A549 treated with dexamethasone at 1 μM for 4 hours (cell line): ENCODE measurements at places on chromosomes 16 and 17. TPM values are rescaled to one million over a fixed set of nuclear protein-coding genes. Genes with fewer than 3 reads are reported as not detected.

The GNG13 gene
- total RNA-seq, result not detected in 5 replicates

The SLC35G6 gene
- total RNA-seq, result not detected in 5 replicates

The MILR1 gene
- total RNA-seq, result 0.89 to 1.8 TPM (median 1.6 TPM) in 5 replicates

The HAP1 gene
- total RNA-seq, result 0.85 to 2.0 TPM (median 1.2 TPM) in 5 replicates

The KIF22 gene
- 71.9 to 84.6 TPM (median 83.7 TPM) in 5 replicates for total RNA-seq

The HS3ST3A1 gene
- 0.47 to 0.70 TPM (median 0.66 TPM) in 5 replicates for total RNA-seq

The KRT12 gene
- not detected in 5 replicates for total RNA-seq

The CD300C gene
- total RNA-seq, result 0.47 to 0.72 TPM (median 0.56 TPM) in 5 replicates

The TNP2 gene
- not detected in 5 replicates for total RNA-seq

The TMEM106A gene
- total RNA-seq, result 0.63 to 1.5 TPM (median 1.1 TPM) in 5 replicates

The KRT24 gene
- total RNA-seq, result not detected in 5 replicates

The TMED6 gene
- 0.08 TPM in 1 of 5 replicates, not detected in the others for total RNA-seq

The ABCC11 gene
- 0.11 to 0.21 TPM (median 0.14 TPM) in 4 of 5 replicates, not detected in the other for total RNA-seq

The RNF166 gene
- 11.1 to 16.3 TPM (median 15.1 TPM) in 5 replicates for total RNA-seq

The CES3 gene
- 2.0 to 3.0 TPM (median 2.6 TPM) in 5 replicates for total RNA-seq

The KRTAP16-1 gene
- total RNA-seq, result not detected in 5 replicates

The GPR139 gene
- not detected in 5 replicates for total RNA-seq

The CD79B gene
- total RNA-seq, result 0.17 TPM in 1 of 5 replicates, not detected in the others

The CD300A gene
- 0.05 TPM in 1 of 5 replicates, not detected in the others for total RNA-seq

The MYL11 gene
- total RNA-seq, result 0.41 to 0.97 TPM (median 0.53 TPM) in 3 of 5 replicates, not detected in the others

The FAM117A gene
- total RNA-seq, result 1.6 to 2.2 TPM (median 1.9 TPM) in 5 replicates

The CHTF18 gene
- total RNA-seq, result 12.2 to 27.2 TPM (median 21.9 TPM) in 5 replicates

The TPPP3 gene
- 9.2 to 13.3 TPM (median 12.4 TPM) in 5 replicates for total RNA-seq

The CCDC200 gene
- total RNA-seq, result 0.14 TPM in 1 of 5 replicates, not detected in the others
